ENCODE measurements at places on chromosomes 12 and 14.

GRCh38 chr12:101789171-101789570, 41.6 kb downstream of the GNPTAB start:
- no peak for DNase-seq

- peak; percentile 71 for DNase-seq
Measured at GRCh38 chr12:31728289-31728916, 418 bp downstream of the AMN1 start.

GRCh38 chr14:24436355-24437019, 6.1 kb downstream of the SDR39U1 start:
- DNase-seq, result no peak

GRCh38 chr12:104553421-104553820, 96.7 kb downstream of the CHST11 start:
- no peak for DNase-seq

DNA sequence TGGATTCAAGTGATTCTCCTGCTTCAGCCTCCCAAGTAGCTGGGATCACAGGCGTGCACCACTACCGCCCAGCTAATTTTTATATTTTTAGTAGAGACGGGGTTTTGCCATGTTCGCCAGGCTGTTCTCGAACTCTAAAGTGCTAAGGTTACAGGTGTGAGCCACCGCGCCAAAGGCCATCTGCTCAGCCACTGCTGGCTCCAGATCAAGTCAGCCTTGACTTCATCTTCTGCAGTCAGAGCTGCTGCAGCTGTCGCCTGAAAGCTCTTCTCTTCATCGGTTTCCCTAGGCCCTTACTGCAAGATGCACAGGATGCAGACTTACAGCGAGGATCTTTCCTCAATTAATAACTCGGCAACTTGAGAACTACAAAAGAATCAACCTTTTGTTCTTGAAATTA, 66.8 kb downstream of the CLIP1 start:
- no peak for DNase-seq

DNA sequence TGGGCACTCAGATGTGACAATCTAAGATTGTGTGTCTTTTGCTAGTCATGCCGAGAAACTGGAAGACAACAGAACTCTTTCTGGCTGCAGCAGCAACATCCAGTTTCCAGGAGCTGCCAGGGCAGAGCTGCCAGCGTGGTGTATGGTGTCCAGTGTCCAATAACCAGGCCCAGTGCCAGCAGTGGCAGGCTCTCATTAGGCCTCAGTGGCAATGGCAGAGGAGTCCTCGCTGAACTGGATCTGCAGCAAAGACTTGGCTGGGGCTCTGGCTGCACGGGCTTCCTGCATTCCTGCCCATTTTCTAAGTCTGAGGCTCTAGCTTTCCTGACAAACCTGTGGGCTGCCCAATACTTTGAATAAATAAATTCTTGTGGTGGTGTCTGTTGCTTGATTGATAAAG, 26.2 kb upstream of the PPM1A start:
- DNase-seq, result no peak

- DNase-seq, result no peak
Measured at GRCh38 chr12:113083863-113084435, 27.4 kb downstream of the DTX1 start.

DNA sequence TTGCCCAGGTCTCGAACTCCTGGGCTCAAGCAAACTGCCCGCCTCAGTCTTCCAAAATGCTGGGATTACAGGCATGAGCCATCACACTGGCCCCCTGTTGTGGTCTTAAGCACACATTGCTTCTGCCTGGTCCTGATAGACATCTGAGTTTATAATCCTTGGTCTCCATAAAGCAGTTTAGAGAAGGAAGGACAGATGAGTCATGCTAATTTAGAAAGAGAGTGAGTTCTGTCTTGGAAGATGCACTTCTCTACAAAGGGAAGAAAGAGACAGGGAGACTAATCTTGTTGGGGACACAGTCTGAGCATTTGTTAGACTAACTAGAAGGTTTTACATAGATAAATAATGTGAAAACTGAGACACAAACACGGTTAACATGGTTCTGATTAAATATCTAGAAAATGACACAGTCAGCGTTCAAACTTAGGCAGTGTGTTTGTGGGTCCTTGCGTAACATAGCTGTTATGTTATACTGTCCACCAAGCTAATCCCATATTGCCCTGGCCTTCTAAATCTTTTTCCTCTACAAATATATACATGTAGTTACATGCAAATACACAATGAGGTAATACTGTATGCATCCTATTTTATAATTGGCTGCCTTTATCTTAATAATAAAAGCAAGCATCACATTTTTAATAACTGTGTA, 31.0 kb downstream of the SAMD4A start:
- no peak for DNase-seq

DNA sequence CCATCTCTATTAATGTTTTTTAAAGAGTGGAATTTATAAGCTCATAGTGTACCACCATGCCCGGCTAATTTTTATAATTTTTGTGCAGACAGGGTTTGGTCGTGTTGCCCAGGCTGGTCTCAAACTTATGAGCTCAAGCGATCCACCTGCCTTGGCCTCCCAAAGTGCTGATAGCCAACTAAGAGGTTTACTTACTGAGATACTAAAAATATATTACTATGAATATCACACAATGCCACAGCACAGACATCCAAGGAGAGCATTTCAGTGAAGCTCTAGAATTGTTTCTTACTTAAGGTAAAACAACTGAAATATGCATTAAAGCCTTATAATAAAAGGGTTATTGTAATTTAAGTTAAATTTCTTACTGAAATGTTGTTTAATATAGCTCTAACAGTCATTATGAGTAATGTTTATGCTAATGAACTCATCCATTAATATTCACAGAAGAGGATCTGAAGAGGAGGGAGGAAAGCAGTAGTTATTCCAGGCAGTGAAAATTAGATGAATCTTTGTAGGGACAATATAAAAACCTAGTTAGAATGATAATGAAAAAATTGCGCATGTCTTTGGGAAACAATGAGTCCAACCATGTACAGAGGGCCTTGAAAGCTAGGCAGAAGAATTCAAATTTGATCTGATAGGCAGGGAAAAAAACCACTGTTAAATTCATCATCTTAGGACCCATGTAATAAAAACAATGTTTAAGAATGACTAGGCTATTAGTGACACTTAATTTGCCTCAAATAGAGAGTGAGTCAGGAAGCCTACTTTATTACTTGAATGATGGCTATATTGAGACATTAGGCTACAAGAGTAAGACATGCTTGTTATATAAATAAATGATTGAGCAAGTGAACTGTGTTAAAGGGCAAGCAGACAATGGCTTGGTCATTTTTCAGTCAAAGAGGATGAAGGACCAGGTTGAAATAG, 99.2 kb downstream of the SLC41A2 start:
- DNase-seq, result no peak

- DNase-seq, result no peak
Measured at GRCh38 chr14:92687681-92688433, 60.6 kb downstream of the LGMN start.
